ENCODE measurements at places on chromosomes 7 and 10.

GRCh38 chr7:111357691-111358090 is 204.6 kb downstream of the IMMP2L start:
- peak; percentile 30 for DNase-seq

- DNase-seq: no peak
Measured at GRCh38 chr10:90447831-90448230, 410.0 kb downstream of the HTR7 start.

- DNase-seq: no peak
Measured at GRCh38 chr10:28632584-28632945, 44.8 kb upstream of the BAMBI start.

DNA sequence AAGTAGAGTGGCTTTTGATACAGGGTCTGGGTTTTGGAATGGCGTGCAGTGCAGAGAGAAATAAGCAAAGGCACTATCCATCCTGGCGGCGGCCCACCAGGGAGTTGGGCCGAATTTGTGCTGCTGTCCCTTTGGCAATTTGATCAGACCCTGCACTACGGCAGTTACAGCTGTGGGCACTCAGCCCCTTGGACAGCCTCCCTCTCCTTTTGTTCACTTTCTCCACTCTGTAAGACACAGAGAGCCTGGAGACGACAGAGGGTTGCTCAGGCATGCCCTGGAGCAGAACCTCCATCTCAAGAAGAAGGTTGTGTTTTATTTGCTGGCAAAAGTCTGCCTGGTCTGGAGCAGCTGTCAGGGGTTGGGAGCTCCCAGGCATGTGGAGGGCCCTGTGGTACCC is 55.8 kb downstream of the LHPP start:
- DNase-seq: no peak

- no peak for DNase-seq
Measured at GRCh38 chr7:38699471-38699870, 68.3 kb upstream of the AMPH start.

DNA sequence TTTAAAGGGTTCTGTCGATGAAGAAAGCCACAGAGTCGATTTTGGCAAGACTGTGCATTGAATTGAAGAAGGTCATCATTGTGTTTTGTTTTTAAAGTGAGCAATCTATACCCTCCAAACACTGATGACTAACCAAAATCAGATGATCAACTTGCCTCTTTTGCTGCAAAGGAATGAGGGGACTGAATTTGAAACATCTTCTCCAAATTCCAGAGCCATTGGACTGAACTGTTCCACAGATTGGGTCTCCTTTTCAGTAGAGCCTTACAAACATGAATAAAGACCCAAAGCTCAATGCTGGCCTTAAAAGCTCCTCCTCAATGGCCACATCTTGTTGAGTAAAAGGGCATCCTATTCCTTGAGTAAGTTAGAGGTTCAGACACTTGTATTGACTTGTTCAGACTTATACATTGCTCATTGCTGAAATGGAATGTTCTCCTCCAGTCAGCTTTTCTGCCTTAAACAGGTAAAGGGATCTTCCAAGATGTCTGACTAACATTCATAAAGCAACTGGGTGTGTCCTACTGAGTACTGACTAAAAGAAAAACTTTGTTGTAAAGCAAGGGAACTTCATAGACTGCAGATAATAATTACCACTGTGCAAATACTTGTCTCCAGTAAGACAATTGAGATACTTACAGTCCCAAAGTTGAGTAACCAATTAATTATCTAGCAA is 630.6 kb downstream of the KCNMA1 start:
- DNase-seq: no peak

DNA sequence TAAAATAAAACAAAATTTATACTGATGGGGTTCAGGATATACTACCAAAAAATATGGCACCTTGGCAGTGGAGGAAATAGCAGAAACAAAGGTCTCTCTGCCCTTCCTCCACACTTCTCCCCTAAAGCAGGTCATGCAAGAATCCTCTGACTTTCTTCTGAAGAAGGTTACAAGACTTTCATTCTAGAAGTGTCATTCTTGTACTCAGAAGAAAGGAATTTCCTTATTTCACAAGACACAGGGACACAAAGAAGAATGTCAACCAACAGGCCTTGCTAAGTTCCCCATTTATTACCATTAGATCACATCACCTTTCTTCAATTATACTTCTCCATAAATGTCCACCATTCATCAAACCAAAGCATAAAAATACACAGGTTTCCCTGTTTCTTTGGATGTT is 470.2 kb downstream of the PAXIP1 start:
- DNase-seq: no peak

DNA sequence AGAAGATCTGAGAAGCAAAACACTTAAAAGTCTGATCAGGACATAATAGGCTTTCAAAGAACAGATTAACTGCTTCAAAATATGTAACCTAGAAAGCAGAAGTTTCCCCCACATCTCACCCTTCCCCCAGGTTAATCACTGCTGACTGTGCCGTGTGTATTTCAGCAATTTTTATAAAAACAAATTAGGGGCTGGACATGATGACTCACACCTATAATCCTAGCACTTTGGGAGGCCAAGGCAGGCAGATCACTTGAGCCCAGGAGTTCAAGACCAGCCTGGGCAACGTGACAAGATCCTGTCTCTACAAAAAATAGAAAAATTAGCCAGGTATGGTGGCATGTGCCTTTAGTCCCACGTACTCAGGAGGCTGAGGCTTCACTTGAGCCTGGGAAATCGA is 67.6 kb upstream of the GATA3 start:
- DNase-seq: no peak

DNA sequence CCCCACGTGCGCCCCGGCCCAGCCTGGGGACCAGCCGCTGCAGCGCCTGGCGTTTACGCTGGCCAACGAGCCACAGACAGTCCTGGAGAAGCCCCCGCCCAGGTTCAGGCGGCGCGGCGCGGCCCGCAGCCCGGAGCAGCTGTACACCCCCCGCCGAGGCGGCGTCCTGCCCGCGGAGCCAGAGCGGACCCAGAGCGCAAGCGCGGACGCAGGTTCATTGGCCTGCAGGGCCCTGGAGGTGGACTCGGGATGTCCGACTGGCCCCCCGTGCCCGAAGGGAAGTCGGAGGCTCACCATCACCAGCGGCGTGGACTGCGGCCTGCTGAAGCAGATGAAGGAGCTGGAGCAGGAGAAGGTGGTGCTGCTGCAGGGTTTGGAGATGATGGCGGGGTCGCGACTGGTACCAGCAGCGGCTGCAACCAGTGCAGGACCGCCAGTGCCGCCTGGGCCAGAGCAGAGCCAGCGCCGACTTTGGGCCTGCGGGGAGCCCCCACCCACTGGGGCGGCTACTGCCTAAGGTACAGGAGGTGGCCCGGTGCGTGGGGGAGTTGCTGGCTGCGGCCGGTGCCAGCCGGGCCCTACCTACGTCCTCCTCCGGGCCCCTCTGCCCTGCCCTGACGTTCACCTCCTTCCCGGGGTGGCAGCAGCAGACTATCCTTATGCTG is 72.0 kb upstream of the KCTD7 start:
- no peak for DNase-seq

DNA sequence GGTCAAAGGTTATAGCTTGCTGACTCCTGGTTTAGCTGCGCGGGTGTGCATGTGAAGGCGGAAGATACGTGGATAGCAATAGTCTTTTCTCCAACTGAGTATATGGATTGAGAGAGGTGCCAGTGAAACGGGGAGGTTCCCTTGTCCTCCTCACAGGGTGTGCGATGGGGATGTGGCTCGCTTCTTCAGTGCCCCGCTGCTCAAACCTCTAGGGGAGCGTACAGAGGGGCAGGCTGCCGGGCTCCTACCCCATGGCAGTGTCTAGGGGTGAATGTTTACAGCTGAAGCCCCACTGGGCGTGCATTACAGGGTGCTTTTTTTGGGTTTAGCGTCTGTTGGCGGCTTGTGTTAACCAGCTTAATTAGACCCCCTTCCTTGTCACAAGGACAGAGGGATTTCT is 438.5 kb downstream of the CCSER2 start:
- DNase-seq: no peak

- no peak for DNase-seq
Measured at GRCh38 chr10:86044029-86044428, 322.6 kb downstream of the GRID1 start.

DNA sequence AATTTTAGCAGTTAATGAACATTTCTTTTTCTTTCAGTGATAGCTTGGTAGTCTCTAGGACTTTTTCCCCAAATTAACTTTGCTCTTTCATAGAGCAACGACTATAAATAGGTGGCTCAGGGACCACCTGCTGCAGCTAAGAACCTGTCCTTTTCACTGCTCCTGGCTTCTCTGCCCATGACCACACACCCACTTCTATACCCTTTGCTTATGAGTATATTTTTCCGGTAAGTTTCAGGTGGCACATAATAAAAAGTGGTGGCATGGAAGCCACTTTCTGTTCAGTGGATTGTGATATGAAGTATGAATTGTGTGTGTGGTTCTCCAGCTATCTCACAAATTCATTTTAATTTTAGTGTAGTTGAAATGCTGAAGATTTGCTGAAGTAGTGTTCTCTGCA is 1.2 kb downstream of the ING3 start:
- DNase-seq: no peak

DNA sequence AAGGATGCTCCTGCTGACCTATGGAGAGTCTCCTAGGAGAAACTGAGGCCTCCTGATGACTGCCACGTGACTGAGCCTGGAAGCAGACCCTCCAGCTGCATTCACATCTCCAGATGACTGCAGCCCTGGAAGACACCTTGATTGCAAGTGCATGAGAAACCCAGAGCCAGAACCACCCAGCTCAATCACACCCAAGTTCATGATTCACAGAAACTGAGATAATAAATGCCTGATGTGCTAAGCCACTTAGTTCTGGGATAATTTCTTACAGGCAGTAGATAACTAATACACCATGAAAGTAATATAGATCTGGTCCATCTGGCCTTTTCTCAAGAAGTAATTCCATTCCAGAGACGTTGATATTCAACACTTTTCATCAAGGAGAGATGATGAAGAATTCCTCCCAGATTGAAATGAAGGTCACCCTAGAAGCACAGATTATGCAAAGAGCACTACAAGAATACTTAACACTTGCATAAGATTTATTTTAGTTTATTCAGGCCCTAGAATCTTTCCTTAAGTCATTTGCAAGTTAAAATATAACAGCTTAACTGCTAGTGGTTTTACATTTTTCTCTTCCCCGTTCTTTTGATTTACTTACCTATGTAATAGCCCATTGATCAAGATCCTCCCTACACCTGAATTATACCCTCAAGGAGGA is 208.2 kb upstream of the INHBA start:
- DNase-seq: no peak

- DNase-seq: peak; percentile 49
Measured at GRCh38 chr10:121734589-121735045, 136.4 kb upstream of the FGFR2 start.

- no peak for DNase-seq
Measured at GRCh38 chr7:117901089-117901797, 28.0 kb upstream of the CTTNBP2 start.

GRCh38 chr7:96321031-96321657 is 754 bp downstream of the SLC25A13 start:
- DNase-seq: peak; percentile 93

DNA sequence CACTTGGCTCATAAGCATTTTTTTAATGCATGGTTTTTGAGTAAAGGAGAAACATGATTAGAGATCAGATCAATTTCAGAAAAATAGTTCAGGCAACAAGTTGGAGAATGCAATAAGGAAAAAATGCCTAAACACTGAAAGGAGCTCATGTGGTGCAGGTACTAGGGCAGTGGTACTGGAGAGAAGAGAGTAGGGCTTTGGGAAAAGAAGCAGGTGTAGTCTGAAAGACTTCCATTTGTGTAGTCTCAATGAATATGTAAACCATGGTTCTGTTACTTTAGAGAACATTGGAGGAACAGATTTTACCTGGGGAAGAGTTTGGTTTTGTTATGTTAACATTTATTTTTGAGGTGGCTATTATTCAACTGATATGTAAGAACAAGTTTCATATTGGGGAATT is 5.5 kb downstream of the GTPBP10 start:
- no peak for DNase-seq

Measured in myocyte (in vitro differentiated cells).